ENCODE measurements at places on chromosomes 6 and 20. TPM values are rescaled to one million over a fixed set of nuclear protein-coding genes. Genes with fewer than 3 reads are reported as not detected.

DNA sequence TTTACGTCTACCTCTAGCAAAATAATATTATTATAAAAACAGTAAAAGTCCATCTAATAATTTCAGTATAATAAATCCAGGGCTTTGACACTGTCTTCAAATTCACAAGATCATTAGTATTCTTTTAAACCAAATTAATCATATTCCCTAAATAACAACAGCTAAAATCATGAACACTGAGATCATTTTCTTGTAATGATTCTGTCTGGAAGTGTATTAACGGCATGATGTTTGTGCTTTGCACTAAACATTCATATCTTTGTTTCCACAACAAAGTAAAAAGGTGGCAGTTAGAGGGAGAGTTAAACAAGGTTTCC, 18.8 kb downstream of the HIVEP2 start:
- no peak for DNase-seq

GRCh38 chr6:89042664-89043063, 37.9 kb upstream of the PNRC1 start:
- no peak for DNase-seq

DNA sequence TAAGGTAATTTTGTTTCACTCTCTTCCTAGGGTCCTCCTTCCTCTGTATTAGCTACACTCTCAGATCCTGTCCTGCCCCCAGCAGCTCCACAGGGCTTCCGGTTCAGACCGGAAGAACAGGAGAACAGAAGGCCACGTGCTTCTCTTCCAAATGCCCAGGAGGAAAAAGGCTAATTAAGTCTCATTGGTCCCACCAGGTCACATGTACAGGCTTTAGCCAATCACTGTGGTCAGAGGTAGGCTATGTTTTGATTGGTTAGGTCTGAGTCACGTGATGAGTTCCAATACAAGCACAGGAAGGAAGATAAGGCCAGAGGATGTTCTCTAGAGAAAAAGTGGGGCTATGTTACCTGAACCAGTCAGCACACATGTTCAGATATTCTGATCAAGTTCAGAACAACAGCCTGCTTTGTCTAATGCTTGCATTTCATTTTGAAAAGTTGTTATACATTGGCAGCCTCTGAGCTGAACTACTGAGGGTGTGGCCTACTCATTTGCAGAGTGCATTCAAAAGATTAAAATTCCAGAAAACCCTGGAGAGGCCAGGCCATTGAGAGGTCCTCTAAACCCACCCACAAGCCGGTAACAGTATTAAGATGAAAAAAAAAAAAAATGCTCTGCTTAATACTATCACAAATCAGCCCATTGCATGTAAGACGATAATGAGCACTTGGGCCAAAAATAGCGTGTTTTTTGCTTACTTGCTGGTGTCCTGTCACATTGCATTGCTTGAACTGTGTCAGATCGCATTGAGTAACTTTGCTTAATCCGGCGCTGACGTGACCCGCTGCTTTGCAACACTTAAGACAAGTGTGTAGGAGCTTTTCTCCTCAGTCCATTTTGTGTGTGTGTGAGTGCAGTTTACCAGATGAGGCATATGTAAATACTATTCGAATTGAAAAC, 170.3 kb downstream of the TSHZ2 start:
- peak; percentile 33 for DNase-seq

- no peak for DNase-seq
These were observed 137.5 kb downstream of the ZFP64 start for GRCh38 chr20:52054123-52054522.

GRCh38 chr20:58459058-58459750, 56.0 kb downstream of the APCDD1L start:
- no peak for DNase-seq

DNA sequence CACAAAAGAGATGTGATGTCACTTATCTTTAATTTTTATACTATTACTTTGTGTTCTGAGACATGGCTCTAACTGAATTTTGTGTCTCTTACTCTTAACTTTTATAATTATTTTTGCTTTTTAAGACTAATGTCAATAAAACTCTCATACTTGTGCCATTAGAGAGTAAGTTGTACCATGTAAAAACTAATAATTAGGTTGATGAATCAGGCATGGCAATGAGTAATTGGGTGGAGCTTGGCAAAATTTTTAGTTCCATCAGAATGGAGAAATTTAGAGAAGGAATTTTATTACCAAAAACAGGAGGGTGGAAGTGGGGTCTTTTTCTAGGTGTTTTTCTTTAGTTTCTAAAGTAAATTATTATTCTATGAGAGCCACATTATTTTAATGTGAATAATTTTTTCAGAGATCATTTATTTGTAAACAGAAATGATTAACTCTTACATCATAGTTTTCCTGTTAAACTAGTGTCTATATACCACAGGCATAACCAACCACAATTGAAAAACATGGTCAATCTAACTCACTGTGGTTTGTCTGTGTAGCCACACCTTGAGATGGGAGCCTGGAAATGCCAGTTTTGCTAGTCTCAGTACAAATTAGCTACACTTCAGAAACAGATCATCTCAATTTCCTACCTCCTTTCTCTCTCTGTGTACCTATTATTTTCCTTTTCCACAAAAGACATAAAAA, 51.8 kb downstream of the ELOVL4 start:
- no peak for DNase-seq

DNA sequence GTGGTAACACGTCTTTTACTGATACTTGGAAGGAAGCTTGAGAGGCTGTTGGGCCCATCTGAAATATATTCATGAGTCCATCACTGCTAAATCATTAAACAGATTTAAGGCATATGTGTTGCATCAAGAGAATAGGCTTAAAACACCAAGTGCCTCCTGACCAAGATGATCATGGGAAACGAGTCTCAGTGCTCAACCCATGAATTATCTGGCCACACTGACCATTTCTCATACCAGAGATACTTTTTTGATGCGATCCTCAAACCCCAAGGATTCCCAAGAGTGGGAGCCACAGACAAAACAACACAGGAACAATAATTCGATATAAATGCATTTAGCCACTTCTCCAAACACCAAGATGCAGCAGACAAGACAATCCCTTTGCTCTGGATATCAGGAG, 17.2 kb downstream of the HEY2 start:
- no peak for DNase-seq

- no peak for DNase-seq
These were observed 269.0 kb upstream of the ECI2 start for GRCh38 chr6:4404415-4404814.

GRCh38 chr6:154390034-154390433, 33.4 kb upstream of the IPCEF1 start:
- no peak for DNase-seq

DNA sequence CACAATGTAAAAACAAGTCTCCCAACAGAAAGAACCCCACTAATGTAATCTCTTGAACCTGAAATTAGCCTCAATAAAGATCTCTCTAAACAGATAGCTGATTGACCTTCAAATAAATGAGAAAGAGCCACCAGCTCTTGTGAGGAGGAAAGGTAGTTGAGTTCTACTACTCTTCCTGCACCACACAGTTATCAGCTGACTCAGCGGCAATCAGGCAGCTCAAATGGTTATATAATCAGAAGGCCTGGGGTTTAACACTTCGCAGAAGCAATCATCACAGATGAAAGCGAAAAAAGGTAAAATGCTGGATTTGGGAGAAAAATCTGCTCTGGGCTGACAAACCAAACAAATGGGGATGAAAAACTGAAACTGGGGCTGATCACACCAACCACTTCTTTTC, 91.8 kb downstream of the CHD6 start:
- DNase-seq: no peak

DNA sequence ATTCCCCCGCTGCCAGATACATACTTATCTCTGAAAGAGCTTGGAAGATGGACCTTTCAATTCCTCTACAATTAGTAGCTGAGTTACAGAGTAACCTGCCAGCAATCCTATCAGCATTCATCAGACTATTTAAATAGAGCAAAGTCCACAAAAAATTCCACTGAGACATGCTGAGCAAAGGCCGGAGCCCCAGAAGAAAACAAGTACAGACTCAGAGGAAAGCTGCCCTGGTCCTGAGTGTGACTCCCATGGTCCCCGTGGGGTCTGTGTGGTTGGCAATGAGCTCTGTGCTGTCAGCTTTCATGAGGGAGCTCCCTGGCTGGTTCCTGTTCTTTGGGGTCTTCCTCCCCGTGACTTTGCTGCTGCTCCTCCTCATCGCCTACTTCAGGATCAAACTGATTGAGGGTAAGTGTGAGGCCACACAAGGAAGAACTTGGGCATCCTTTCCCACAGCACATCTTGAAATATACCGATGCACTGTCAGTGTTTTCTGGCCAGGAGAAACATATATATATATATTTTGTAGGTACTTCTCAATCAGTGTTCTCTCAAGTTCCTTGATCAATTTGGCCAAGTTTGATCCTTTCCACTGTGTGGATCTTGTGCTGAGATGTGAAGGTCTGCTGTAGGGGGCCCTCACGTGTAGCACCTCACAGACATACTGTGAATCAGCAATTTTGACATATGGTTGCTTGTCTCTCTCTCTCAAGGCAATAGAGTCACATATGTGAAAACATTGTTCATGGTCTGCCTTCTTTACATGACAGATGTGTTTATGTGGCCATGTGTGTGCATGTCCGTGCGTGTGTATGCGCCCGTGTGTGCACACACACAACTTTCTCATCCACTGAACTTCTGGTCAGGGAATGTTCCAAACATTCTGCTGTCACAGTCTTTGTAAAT, at the start of gene SMLR1:
SMLR1 (plus strand) TSS at position 160 of the 903 bp plus-strand sequence; CDS start at position 168, 8 bp downstream.
- no peak for DNase-seq

GRCh38 chr6:105851113-105851580, 235.0 kb upstream of the PRDM1 start:
- no peak for DNase-seq

- DNase-seq: no peak
These were observed 24.4 kb upstream of the ARID1B start for GRCh38 chr6:156752666-156753301.

GRCh38 chr6:168602576-168602975, 161.6 kb downstream of the SMOC2 start:
- DNase-seq: no peak

DNA sequence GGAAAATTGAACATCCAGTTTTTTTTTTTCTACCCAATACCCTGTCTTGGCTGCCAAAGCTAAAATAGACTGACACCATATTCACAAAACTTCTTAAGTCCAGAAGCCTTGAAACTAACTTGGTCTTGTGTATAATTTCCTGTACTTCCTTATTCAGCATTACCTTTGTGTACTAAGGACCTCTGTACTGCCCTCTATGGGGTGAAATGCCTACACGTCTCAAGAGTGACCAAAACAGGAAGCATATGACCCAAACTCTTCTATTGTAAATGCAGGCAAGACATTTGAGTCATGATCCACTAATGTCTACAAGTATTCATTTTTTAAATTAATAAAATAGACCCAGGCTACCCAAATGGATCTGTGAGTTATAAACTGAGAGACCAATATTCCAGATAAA, 50.4 kb downstream of the HMGCLL1 start:
- peak; percentile 39 for DNase-seq

LRRN4 gene
- total RNA-seq: not detected

COL19A1 gene
- total RNA-seq: 0.07 TPM

MDFI gene
- total RNA-seq: 45.8 TPM

CTCFL gene
- not detected for total RNA-seq

CGA gene
- 0.13 TPM for total RNA-seq

GSTA4 gene
- total RNA-seq: 0.20 TPM

RBBP8NL gene
- total RNA-seq: not detected

VIP gene
- not detected for total RNA-seq

Data from HT1080 (cell line).